ENCODE measurements at places on chromosomes 2 and 18. TPM values are rescaled to one million over a fixed set of nuclear protein-coding genes. Genes with fewer than 3 reads are reported as not detected.

The LOXL3 gene
- total RNA-seq: 7.0 TPM

The PNKD gene
- 12.2 TPM for total RNA-seq

The DIPK1C gene
- 4.9 TPM for total RNA-seq

DNA sequence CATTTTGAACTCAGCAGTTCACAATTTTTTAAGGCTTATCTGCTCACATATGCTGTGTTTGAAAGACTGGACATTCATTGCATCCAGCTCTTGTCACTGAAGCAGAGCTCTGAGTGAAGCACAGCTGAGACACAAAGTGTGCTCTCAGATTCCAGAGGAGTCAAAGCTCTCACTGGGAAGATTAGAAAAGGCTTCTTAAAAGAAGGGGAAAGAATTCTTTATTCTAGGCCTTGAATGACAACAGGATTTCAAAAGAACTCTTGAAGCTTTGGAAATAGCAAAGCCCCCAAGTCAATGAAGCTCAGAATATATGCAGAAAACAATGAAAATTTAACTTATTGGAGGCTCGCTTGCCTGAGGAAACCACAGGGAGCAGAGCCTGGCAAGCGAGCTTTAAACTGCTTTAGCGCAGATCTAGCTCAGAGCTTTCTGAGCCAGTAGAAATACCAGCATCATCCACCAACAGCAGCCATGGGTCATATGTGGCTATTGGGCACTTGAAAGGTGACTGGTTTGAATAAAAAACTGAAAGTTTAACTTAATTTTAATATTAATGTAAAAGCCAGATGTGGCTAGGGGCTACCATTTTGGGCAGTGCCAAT, 369.7 kb downstream of the OSR1 start:
- no peak for DNase-seq

GRCh38 chr2:220648628-220649027, 923.5 kb downstream of the EPHA4 start:
- DNase-seq: no peak

The LHCGR gene
- total RNA-seq: 1.5 TPM

The PROC gene
- 0.18 TPM for total RNA-seq

- no peak for DNase-seq
Measured at GRCh38 chr18:57624988-57625387, 3.4 kb upstream of the NARS1 start.

DNA sequence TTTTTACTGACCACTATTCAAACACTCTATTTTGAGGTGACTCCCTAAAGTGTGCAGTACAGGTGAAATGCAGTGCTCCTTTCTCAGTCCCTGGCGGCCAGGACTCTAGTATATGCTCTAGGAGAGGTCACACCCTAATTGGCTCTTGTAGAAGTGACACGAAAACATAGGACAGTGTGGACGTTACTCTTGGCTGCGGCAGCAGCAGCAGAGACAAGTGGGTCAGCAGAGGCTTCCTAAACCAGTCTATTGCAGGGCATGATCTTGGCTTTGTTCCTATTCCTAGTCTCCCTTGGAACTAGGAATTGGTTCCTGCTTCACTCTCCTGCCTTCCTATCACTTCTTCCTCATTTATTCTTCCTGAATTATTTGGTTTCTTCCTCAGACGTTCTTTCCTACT, 10.1 kb upstream of the ONECUT2 start:
- DNase-seq: no peak

- DNase-seq: no peak
Measured at GRCh38 chr2:23803965-23804542, 122.9 kb downstream of the ATAD2B start.

The CHN1 gene
- total RNA-seq: 37.3 TPM

The SCG2 gene
- total RNA-seq: 31.7 TPM

DNA sequence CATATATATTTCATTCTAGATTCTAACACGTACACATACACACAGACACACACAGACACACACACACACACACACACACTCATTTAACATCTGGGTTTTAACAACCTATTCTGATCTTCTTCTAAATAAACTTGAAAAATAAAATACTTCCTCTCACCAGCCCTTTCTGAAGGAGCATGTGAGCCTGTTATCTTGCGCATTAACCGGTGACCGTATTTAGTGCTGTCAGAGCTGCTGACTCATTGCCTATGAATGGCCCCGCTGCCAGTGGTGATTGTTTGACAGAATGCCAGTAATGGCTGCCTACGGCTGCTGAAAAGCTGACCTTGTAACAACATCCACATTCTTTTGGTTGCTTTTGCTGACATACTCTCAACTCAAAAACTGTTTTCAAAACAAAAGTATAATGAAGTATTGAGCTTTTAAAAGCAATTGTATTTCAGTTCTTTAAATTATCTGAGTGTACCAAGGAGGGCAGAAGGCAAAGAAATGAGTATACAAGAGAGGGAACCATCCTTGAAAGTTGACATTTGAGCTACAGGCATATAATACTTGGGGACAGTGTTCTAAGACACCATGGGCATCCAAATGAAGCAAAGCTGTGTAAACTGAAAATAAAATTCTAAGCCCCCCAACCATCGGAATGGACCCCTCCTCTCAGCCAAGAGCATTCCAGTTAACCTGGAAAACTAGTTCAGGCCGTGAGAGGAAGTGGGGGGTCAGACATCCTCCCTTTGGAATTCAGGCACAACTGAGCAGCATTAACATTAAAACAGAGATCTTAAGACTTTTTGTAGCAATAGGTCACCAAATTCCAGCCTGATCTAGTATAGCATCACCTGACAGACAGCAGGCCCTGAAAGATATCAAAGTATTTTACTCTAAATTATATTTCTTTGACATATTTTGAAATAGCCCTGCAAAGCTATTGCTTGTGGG, 50.2 kb upstream of the DTNA start:
- DNase-seq: no peak

DNA sequence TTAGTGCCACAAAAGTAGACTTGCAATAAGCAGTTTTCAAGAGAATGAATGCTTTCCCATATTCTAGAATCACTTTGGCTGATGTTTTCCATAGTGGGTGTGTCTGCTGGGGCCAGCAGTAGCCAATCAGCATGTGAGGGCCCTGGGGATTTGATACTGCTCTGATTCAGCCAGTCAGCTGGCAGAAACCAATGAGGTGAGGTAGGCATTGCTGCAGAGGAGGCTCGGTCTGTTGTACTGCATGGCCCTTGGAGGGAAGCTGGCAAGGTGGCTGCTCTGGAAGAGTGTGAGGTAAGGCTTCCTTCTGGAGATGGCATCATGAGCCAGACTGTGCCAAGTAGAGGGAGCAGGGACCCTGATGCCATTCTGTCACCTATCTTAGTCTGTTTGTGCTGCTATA, 22.7 kb downstream of the TMEM87B start:
- no peak for DNase-seq

DNA sequence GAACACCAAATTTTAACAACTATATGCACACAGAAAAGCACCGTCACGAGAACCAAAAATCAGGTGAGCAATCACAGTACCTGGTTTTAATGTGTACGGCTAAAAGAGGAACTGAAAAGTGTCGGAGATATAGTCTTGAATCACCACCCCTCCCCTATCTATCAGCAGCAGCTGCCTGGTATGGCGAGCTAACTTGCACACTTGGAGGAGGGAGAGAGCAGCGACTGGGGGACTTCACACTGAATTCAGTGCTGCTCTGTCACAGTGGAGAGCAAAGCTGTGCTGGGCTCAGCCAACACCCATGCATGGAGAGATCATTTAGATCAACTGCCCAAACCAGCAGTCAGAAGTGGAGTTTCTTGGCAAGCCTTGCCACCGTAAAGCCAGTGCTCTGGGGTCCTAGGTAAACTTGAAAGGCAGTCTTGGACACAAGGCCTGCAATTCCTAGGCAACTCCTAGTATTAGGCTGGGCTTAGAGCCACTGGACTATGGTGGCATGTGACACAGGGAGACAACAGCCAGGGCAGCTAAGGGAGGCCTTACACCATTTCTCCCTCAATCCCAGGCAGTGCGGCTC, 89.2 kb upstream of the CD226 start:
- DNase-seq: no peak

The CBLN2 gene
- total RNA-seq: 42.6 TPM

DNA sequence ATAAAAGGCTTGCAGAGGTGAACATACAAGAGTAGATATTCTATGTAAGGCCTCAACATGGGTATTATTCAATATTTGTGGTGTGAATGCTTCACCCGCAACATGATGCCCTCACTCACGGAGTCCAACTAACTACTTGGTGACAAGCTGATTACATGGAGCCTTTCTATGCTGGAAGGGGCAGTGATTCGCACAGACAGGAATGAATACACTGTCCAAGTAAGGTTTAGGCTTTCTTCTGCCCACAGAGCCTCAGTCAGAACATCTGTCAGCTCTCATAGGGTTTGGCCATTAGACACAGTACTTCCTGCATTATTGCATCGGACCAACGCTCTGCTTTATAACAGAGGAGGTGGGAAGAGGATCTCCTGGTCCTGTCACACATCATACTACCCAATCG, 80.3 kb upstream of the SLC35G4 start:
- no peak for DNase-seq

The ZNF892 gene
- total RNA-seq: 30.4 TPM

The CCDC74B gene
- total RNA-seq: 6.0 TPM

DNA sequence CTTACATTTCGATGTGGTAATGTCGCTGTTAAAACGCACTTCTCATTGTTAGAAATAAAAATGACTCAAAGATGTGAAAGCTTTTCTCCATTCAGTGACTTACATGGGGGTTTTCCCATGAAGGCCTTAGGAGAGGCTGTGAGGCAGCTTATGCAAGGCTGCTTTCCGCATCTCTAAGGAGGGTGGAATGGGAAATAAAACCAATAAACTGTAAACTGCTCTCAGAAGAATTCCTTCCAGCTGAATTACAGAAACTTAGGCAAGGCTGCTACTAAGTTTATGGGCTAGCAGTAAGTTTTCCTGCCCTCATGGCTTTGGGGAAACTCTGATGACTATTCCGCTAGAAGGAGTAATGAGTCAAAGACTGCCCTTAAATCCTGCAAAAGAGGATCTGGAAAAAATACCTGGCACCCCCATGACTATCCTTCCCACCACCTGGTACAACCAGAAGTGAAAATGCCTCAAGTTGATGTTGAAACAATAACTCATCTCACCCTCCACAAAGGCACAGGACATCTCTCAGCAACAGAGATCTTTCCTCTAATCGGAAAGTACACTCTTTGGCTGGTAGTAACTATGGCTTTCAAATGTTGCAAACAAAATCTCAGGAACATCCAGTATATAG, 97.7 kb upstream of the SMAD7 start:
- DNase-seq: no peak

The ANO7 gene
- total RNA-seq: 0.54 TPM

The ZBTB7C gene
- total RNA-seq: 3.9 TPM

The DOK6 gene
- 39.6 TPM for total RNA-seq

DNA sequence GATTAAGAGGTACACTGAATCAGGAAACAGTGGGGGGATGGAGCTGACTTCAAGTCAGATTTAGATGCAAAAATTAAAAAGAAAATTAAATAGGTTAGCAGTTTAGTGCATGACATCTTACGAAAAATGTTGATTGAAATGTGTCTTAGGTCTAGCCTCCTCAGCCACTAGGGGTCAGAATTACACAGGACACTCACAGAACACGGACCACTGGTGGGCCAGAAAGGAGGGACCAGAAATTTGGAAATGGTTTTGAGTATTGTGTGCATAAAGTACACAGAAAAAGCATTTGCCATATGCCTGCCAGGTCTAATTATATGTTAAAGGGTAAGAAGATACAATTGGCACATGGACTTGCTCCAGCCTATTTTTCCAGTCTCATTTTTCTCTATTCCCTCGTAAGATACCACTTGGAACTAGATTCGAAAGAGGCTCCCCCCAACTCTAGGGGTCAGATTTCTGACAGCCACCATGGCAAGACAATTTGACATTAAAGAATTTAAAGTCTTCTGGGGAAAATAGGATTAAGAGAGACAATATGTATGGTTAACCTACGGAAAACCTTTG, 550.2 kb upstream of the SETBP1 start:
- DNase-seq: peak; percentile 13

DNA sequence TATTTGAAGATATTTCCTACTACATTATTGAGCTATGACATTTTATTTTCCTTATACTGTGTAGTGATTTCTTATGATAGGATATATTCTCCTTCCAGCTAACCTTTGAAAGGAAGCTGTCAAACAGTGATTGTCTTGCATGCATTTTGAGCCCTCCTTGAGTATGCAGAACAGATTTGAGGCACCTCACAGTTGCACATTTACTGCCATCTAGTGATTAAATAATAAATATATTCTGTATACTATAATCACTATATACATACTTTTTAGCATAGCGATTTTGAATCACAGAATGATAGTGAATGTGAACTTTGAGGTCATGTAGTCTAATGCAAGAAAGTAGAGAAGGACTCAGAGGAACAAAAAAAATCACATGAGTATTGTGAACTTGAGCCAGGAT, 268.4 kb upstream of the CDH19 start:
- no peak for DNase-seq

GRCh38 chr2:18172607-18173006, 294.1 kb downstream of the KCNS3 start:
- no peak for DNase-seq

The TCF23 gene
- not detected for total RNA-seq

GRCh38 chr2:38648107-38648761, 17.7 kb upstream of the GALM start:
- no peak for DNase-seq

The LRP2 gene
- 22.0 TPM for total RNA-seq

GRCh38 chr2:218262237-218262600, 1.4 kb downstream of the GPBAR1 start:
- no peak for DNase-seq

DNA sequence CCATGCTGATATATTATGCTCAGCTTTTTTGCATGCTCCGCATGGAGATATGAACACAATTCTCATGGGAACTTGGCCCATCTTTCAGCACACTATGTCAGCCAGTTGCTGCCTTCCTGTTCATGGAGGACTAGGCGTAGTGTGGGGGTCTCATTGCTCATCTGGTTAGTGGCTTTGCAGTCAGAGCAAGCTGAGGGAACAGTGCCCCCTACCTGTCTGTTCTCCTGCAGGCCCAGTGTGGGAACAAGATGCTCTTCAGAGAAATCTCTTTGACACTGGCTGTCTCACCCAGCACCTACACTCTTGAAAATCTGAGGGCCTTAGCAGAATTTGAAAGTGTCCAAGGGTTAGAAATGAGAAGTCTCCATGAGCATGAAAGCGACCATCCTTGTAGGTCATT, 47.1 kb downstream of the SPTBN1 start:
- no peak for DNase-seq

DNA sequence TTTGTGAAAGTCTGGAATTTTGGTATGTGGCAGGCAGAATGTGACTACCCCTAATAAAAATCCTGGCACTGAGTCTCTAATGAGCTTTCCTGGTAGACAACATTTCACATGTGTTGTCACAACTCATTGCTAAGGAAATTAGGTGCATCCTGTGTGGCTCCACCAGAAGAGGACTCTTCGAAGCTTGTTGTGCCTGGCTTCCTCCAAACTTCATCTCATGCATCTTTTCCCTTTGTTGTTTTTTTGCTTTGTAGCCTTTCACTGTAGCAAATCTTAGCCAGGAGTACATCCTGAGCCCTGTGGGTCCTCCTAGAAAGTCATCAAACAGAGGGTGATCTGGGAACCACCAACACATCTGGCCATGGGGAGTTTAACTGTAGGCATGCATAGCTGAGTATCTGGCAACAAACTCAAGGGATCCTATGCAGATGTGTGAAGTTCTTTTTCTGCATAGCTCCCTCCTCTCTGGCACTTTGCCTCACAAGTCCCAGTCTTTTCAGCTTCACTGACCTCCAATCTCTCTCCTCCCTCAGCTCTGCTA, 42.1 kb upstream of the SERTAD2 start:
- DNase-seq: no peak
